ENCODE measurements at places on chromosomes 2 and 18.
A peak's percentile ranks its signal among the peaks of the same experiment; 100 is the strongest.

DNA sequence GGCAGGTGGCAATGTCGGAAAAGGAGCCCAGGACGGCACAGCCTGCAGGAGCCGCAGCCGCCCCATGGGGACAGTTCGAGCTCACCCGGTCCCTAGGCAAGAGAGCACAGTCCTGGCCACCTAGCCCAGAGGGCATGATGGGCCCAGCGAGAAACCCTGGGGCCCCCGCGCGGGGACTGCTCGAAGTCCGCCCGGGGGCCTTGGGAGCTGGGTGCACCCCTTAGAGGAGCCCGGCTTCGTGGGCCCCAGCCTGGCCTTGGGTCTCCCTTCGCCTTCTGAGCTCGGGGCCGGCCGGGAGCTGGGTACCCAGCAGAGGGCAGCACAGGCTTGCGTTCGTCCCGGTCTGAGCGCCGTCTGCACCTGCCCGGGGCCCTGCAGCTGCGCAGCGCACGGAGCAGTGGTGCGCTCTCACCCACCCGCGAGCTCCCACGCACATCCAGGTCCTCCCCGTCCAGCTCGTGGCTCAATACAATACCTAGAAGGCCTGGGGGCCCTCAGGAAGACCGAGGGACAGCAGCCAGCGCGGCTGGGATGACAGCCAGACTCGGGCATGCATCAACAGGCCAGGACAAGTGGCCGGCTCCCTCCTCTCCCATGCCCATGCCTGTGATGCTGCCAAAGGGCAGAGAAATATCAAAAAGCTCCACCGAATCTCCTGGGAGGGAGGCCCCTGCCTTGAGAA, 96.2 kb upstream of the ZNF532 start:
- peak; percentile 37 for DNase-seq

GRCh38 chr2:126059379-126059778, 596.6 kb upstream of the GYPC start:
- DNase-seq = no peak

DNA sequence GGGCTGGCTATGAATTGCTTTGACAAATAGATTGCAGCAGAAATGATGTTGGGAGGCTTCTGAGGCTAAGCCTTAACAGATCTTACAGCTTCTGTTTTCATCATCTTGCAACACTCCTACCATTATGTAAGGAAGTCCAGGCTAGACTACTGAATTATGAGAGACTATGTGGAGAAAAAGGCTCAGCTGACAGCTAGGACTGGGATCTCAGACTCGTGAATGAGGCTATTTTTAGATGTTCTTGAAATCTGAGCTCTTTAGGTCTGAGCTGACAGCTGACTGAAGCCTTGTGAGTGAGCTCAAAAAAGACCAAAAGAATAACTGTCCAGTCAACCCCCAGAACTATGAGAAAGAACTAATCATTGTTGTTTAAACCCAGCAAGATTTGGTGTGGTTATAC, 70.3 kb downstream of the VWC2L start:
- DNase-seq = peak; percentile 5

DNA sequence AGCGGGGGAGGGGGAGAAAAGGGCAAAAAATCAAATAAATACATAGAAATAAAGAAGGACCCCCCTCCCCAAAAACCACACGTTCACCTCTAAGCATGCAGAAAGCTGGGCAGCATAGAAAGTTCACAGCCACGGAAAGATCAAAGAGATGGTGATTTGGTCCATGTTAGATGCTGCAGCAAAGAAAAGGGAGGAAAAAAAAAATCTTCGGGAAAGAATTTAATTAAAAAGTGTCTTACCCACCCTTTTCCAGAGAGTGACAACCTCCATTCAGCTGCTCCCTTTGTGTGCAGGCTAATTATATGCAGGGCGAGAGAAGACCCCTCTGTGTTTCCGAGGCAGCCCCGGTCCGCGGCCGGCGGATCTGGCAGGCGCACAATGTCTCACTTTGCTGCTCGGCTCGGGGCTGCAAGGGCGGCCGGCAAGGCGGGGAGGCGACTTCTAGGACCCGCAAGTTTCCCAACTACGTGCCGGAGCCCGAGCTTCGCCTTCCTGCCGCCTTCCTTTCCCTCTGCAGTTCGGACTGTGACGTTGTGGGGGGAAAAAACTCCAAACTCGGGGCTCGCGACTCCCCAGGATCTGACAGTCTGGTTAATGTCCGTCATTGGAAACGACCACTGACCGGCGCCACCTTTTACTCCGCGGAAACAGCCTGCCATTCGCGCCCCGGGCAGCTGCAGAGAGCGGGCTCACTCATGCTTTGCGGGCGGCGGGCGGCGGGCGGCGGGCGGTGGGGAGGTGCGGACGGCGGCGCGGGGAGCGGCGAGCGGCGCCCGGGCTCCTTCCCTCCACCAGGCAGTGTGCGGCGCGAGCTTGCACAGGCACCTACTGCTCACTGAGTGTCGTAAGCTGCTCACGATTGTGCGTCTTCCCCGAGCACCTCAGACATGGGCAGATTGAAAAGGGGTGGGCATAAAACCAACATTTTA, at the start of gene LRRTM1:
Gene LRRTM1 (minus strand): TSS at position 844 of the 929 bp plus-strand sequence. CDS start 933 bp downstream, outside the sequence.
- no peak for DNase-seq

- DNase-seq = no peak
Observed at GRCh38 chr2:133437492-133437891, 130.8 kb downstream of the NCKAP5 start.

- DNase-seq = peak; percentile 50
Observed at GRCh38 chr18:68841301-68841700, 43.4 kb downstream of the CCDC102B start.

GRCh38 chr2:37642907-37643729, 28.3 kb downstream of the CDC42EP3 start:
- no peak for DNase-seq

- DNase-seq = no peak
Observed at GRCh38 chr2:37618326-37618725, 53.1 kb downstream of the CDC42EP3 start.

DNA sequence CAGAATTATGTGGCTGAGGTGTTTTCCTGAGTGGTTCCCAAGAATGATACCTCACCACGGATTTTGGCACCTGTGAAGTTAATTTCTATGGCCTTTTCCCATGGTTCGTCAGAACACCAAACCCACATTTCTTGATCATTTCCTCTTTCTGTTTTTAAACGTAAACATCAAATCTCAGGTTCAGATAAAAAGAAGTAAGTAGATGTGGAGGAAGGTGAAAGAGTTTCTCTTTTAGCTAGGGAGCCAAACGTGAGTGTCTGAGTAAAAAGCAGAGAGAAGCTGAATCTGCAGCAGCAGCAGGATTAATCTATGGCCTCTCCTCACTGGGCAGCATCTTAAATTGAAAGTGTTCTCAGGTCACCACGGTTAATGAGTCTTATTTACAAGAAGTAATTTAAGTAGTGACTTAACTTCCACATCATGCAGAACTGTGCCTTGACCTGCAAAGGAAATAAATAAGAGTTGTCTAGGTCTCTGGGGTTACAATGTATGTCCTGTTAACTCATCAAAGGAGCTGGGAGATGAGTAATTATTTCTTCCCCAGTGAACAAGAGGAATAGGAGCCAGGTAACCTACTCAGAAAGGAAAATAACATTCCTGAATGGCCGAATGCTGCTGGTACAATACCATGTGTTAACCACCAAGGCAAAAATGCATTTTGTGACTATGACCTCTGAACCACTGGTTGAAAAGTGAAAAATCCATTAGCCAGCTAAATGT, 139.6 kb upstream of the NETO1 start:
- no peak for DNase-seq

GRCh38 chr2:43032213-43033015, 194.0 kb downstream of the ZFP36L2 start:
- DNase-seq = peak; percentile 71

GRCh38 chr2:12847694-12848575, 131.2 kb downstream of the TRIB2 start:
- DNase-seq = no peak

- no peak for DNase-seq
Observed at GRCh38 chr2:48016225-48017019, 110.1 kb upstream of the FBXO11 start.
